ENCODE measurements at places on chromosomes 12 and 14.

DNA sequence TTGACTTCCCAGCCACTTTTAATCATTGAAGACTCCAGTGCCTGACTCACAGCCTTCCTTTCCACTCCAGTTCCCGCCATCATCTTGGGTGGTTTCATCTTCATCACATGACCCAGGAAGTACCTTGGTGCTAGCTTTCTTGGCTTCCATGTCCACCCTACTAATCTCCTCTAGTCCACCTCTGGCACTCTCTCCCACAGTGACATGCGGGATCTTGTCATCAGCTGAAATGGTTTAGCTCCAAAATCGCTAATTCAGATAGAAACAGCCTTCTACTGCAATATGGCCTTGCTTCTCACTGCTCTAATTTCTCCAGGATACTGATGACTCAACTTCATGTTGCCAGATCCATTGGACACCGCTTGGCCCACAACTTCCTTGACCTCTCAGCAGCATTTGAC lies 24.5 kb downstream of the WDR20 start:
- DNase-seq: no peak

DNA sequence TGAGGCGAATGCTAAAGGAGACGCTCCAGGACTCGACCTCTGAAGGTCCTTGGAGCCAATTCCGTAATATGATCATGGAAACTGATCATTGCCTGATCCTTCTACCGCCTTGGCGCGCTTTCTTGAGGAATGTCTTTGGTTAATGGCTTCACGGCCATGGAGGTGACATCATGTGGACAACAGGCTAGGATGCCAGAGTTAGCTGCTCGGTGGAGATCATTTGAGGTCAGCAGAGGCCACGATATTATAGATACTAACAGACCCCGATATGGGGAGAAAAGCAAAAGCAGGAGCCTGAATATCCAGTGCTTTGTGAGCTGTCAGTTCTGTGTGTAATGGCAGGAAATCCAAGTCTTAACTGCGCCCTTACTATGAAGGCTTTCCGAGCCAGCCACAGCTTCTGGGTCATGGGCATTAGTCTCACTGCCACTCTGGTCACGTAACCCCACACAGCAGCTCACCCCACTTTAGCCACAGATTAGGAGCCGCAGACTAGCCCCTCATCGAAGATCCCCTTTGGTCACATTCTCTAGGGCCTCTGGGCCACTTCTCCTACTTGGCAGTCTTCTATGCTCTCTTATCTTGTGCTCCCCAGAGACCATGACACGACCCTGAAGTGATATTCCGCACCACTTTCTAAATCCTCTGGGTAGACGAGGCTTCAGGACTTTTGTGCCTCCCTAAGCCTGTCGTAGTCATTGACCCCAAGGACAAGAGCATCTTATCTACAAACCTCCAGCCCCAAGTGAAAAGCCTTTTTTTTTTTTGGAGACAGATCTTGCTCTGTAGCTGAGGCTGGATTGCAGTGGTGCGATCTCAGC lies 724 bp upstream of the CS start:
- DNase-seq: no peak

- no peak for DNase-seq
These were observed 174.1 kb upstream of the RMST start for GRCh38 chr12:97288531-97288930.

DNA sequence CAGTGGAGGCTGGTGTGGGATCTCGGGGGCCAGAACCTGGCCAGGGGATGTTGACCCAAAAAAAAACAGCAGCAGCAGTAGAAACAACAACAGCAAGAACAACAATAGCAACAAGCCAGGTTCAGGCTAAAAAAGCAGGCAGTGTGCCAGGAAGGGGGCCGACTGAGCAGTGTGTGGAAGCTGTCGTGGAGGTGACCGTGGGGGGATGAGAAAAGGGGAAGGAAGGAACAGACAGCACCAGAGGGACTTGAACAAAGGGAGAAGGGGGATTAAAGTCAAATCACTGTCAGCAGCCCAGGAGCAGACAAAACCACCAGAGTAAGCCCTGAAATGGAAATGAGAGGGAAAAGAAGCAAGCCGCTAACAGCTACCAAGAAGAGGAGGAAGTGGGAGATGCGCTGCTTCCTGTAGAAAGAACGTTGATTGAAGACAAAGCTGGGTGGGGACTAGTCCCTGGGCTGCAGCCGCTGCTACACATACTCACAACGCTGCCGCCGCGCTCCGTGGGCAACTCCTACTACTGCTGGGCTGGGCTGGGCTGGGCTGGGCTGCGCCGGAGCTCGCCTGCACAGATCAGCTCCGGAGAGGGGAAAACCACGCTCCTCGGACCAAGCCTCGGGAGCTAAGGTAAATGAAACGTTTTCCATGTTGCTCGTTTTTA lies at the start of gene GNG2:
Gene GNG2, plus strand, starts transcription at position 449 of the 661 bp plus-strand sequence. CDS start 90,067 bp downstream, outside the sequence.
- DNase-seq: peak; percentile 44

- no peak for DNase-seq
These were observed 90.6 kb upstream of the PWP1 start for GRCh38 chr12:107594995-107595394.

DNA sequence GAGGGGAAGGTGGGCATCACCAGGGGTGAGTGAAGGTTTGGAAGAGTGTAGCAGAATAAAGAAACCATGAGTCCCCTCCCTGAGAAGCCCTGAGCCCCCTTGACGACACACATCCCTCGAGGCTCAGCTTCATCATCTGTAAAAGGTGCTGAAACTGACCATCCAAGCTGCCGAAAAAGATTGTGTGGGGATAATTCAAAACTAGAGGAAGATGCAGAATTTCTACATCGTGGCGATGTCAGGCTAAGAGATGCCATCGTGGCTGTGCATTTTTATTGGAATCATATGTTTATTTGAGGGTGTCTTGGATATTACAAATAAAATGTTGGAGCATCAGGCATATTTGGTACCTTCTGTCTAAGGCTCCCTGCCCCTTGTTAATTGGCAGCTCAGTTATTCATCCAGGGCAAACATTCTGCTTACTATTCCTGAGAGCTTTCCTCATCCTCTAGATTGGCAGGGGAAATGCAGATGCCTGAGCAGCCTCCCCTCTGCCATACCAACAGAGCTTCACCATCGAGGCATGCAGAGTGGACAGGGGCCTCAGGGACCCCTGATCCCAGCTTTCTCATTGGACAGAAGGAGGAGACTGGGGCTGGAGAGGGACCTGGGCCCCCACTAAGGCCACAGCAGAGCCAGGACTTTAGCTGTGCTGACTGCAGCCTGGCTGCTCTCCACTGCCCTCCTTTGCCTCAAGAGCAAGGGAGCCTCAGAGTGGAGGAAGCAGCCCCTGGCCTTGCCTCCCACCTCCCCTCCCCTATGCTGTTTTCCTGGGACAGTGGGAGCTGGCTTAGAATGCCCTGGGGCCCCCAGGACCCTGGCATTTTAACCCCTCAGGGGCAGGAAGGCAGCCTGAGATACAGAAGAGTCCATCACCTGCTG lies 7.0 kb downstream of the SERPINA1 start:
- DNase-seq: no peak

- DNase-seq: no peak
These were observed 5.0 kb downstream of the HNRNPC start for GRCh38 chr14:21264025-21264801.

DNA sequence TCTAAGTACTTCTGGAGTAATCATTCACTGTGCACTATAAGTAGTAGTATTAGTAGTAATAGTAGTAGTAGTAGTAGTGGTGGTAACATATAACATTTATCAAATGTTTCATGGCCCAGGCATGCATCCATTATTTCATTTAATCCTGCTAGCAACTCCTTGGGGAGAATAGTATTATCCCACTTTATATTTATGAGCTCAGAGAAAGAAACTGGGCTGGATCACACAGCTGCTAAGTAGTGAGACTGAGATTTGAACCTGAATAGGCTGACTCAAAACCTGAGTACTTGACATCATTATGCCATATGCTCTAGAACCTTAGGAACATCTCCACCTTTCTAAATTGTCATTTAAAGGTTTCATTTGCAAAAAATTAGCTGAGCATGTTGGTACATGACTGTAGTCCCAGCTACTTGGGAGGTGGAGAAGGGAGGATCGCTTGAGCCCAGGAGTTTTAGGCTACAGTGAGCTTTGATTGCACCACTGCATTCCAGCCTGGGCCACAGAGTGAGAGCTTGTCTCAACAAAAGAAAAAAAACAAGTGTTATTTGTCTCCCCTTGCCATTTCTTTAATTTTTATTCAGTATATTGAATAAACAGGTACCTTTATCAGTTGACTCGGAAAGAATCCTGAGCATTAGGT lies 11.4 kb upstream of the NID2 start:
- DNase-seq: no peak

DNA sequence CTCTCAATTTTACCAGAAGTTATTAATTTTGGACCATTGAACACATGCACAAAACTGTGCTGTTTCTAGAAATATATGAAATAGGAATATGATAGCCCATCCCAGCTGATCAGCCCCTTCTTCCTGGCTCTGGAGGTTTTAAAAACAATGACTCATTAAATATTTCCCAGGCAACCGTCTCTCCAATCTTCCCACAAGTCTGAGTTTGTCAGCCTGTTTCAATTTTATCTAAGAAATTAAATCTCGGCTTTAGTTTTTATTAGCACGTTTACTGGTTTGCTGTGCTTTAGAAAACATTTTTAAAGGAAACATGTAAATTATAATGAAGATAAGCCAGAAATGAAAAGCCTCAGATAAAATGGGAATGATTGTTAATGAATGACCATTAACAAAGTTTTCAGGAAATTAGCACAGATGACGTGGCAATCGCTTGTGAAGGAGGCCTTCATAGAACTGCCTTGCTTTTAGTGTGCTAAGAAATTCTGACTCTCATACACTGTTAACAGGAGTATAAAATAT lies 89.3 kb upstream of the RAP1B start:
- no peak for DNase-seq

GRCh38 chr14:95062946-95063345 lies 94.4 kb downstream of the DICER1 start:
- DNase-seq: no peak

DNA sequence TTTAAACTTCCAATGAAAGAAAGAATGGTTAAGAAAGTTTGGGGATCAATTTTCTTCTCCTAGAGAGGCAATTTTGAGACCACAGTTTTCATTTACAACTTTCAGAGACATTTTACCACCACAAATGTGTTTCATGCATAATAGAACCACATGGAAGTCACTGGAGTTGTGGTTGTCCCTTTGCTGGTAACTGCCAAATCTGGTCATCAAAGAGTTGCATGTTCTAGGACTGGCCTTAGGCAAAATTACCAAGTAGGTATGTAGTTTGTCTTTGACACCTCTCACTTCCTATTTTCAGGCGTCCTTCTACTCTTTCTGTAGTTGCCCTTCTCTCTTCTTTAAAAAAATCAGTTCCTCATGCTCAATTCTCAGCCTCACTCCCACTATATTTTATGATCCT lies 54.3 kb upstream of the TMX1 start:
- DNase-seq: no peak

GRCh38 chr12:843609-844008 lies 91.2 kb downstream of the WNK1 start:
- no peak for DNase-seq

DNA sequence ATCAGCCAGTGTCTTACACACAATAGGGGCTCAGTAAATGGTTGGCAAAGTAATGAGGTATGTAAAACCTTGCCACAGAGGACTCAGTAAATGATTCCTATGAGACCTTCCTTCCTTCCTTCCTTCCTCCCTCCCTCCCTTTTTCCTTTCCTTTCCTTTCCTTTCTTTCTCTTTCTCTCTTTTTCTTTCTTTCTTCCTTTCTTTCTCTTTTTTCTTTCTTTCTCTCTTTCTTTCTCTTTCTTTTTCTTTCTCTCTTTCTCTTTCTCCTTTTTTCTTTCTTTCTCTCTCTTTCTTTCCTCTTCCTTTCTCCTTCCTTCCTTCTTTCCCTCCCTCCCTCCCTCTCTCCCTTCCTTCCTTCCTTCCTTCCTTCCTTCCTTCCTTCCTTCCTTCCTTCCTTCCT lies 7.5 kb downstream of the SDS start:
- DNase-seq: no peak

GRCh38 chr14:94423453-94424056 lies 29.0 kb downstream of the SERPINA11 start:
- DNase-seq: no peak

GRCh38 chr14:22977434-22977683 lies 5.0 kb downstream of the AJUBA start:
- DNase-seq: no peak

DNA sequence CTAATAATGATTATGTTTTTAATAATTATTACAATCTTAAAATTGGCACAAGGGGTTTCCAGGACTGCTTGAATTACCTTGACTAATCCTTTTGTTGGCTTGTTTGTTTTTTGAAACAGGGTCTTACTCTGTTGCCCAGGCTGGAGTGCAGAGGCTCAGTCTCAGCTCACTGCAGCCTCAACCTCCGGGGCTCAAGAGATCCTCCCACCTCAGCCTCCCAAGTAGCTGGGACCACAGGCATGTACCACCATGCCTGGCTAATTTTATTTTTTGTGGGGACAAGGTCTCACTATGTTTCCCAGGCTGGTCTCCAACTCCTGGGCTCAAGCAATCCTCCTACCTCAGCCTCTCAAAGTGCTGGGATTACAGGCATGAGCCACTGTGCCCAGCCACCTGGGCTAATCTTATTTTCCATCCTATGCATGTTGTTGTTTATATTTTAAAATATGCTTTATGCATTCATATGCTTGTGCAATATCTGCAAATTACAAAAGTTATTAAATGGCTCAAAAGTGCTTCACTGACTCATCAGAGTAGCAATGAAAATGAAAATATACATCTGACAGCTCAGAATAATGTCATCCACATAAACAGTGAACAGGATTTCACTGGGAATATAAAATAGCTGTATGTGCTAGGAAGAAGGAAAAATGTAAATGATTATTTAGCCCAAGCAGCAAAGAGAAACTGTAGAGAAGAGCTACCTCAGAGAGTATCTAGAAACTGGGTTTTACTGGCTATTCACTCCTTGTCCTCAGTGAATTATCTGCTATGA lies 24.8 kb upstream of the PLEKHG6 start:
- no peak for DNase-seq

DNA sequence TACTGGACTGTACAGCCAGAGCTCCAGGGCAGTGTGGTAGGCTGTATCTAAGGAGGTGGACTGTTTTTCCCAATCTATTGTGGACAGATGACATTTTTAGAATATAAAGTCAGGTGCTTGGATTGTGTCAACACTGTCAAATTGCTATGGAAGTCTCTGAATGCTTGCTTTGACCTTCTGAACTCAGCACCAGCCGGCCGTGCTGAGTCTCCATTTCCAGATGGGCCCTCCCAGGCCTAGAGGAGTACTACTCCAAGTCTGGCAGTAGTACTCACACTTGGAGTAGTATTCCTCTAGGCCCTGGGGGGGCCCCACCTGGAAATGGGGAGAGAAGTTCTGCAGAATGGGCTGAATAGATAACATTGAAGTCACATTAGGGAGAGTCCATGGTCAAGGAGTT lies 16.2 kb upstream of the KCNK13 start:
- DNase-seq: no peak

- no peak for DNase-seq
These were observed 4.9 kb upstream of the SMAGP start for GRCh38 chr12:51275088-51275487.

- no peak for DNase-seq
These were observed 12.6 kb upstream of the FAM222A start for GRCh38 chr12:109701064-109701463.

DNA sequence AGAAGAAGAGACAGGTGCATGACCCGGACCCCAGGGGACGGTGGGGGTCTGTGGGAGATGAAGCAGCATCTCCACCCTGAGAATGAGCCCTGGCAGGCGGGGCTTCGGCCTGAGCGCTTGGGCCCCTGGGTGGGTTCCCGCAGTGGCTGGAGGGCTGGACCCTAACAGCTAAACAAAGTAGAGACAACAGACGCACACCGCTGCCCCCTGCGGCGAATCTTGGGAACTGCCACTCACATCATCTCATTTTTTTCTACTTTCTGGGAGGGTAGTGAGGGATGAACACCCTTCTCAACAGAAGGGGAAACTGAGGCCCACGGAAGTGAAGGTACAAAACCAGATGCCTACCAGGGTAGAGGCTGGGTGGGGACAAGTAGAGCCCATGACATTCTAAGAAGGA lies 104.7 kb downstream of the RFLNA start:
- DNase-seq: peak; percentile 22

Measured in stimulated activated CD4-positive, alpha-beta T cell treated with anti-CD3 and anti-CD28 coated beads, TNF-alpha, amount 100 ng/mL, for 24 hours (primary cell).